ENCODE measurements at places on chromosomes 5 and 9.

- DNase-seq = no peak
Observed at GRCh38 chr5:134509308-134510040, 16.0 kb upstream of the JADE2 start.

- DNase-seq = no peak
Observed at GRCh38 chr5:138824516-138824915, 50.6 kb downstream of the LRRTM2 start.

- no peak for DNase-seq
Observed at GRCh38 chr9:68951879-68952659, 61.8 kb downstream of the PRKACG start.

DNA sequence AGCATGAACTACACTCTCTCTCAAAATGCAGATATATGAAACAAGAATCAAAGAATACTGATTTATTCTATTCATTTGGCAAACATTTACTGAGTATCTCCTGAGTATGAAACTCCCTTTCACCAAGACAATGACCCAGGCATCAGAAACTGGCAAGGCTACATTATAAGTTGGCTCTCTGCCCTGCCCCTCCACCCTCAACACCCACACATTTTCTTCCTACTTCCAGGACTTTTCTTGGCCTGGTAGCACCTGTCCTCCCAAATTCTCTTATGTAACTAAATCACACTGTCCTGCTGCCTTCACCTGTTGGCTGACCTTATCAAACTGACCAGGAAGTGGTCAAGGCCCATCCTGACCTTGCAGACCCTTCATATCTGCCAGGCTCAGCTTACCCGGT, 3.5 kb downstream of the RASEF start:
- no peak for DNase-seq

DNA sequence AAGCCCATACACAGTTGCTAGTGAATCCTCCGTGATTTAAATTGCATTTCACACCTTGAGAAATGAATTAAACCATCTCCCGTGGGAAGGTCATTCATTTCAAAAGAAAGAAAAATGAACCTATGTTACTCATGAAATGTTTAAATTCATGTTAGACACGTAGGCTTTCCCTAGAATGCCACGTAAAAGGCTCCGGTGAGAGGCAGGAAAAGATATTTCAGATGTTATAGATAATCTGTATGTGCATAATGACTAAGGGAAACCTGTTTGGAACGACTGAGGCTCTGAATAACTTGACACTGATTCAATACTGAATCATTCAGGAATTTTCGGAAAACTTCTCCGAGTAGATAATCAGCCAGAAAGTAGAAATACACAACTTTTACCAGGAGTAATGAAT, 134.3 kb upstream of the ICE1 start:
- DNase-seq = no peak

DNA sequence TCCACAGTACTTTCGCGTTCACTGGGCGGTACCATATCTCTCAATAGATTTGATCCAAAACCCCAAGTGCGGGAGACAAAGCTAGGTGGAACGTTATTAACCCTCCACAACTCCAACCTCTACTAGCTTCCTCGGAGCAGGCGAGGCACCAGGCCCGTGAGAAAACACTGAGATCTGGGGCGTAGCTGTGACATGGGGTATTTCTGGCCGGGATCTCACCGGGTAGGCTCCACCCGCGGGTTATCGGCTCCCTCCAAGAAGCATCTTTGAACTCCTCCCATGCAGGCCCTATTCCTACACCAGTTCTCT, 350 bp upstream of the SLC25A46 start:
- DNase-seq = no peak

DNA sequence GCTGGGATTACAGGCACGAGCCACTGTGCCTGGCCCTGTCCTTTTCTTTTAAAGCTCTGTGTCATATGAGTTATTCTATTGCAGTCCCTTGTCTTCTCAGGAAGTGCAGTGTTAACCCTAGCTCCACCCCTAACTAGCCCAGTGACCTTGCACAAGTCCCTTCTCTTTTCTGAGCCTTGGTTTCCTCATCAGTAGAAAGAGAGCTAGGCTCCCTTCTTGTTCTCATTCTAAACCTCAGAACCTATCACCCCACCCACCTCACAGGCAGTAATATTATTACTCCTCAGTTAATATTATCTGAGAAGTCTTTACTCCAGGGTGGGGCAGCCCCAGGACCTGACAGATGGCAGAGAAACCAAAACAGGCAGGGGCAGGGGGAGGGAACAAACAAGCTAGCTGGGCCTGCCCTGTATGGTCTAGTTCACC, 7.2 kb downstream of the CYFIP2 start:
- peak; percentile 62 for DNase-seq

DNA sequence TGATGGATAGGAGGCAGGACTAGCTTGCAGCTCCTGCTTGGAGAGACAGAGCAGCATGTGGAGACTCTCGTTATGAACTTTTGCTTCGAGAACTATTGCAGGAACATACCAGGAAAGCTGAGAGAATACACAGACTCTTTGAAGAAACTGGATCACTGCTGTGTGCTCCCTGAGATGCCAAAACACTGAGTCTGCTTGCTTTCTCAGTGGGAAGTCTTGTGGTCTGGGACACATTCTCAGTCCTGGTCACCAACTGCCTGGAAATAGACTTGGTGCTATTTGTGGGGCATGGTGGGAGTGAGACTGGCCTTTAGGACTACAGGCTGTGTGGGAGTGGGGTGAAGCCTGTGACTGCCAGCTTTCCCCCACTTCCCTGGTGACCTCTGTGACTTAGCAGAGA, 252.6 kb downstream of the MED10 start:
- no peak for DNase-seq

- DNase-seq = no peak
Observed at GRCh38 chr5:133846478-133847226, 121.8 kb downstream of the C5orf15 start.

DNA sequence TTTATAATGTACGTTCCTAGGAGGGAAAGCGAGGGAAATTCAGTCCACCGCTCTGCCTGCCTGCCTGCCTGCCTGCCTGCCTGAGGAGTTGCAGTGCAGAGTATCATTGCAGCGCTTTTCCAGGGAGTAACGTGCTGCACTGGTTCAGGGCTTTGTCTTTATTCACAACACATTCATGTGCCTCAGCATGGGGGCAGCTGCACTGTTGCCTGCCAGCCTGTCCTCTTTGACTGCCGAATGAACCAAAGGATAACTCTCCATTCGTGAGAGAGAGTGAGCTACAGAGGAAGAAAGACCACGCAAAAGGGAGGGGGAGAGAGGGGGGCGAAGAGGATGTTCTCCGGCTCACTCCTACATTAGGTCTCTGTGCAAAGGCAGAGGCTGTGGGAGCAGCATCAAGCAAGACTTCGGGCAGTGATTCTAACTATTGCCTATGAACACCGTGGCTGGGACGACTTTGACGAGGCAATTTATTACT, 791.2 kb downstream of the MAT2B start:
- DNase-seq = no peak

- DNase-seq = no peak
Observed at GRCh38 chr9:134192951-134193731, 28.8 kb upstream of the RNU6ATAC start.

GRCh38 chr5:133432956-133433532, 179.3 kb downstream of the FSTL4 start:
- DNase-seq = no peak

- no peak for DNase-seq
Observed at GRCh38 chr5:141560151-141560550, 58.6 kb downstream of the DIAPH1 start.

GRCh38 chr9:120353506-120353905, 226.5 kb downstream of the CDK5RAP2 start:
- no peak for DNase-seq

- DNase-seq = no peak
Observed at GRCh38 chr5:1484730-1485578, 38.8 kb downstream of the LPCAT1 start.

- DNase-seq = no peak
Observed at GRCh38 chr9:22214021-22214420, 204.9 kb upstream of the CDKN2B start.

DNA sequence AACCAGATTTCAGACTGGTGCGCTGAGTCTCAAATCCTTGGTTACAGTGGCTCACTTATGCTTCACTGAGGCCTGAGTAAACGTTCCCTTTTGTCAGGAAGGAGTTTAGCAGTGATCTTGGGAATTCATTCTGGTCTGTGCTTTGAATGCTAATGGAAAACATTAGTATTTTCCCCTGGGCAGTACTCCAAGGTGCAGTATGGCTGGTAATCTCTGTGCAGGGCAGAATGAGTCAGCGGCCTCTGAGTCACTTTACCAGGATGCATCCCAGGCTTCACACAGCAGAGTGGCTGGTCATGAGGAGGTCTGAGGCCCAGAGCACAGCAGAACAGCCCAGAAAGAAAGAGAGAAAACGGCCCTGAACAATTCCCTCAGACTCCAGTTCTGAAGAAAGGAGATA, 54.0 kb downstream of the PCA3 start:
- DNase-seq = no peak

GRCh38 chr9:22278426-22278825, 168.2 kb upstream of the DMRTA1 start:
- DNase-seq = no peak

GRCh38 chr9:126505697-126506346, 107.9 kb upstream of the LMX1B start:
- DNase-seq = no peak

DNA sequence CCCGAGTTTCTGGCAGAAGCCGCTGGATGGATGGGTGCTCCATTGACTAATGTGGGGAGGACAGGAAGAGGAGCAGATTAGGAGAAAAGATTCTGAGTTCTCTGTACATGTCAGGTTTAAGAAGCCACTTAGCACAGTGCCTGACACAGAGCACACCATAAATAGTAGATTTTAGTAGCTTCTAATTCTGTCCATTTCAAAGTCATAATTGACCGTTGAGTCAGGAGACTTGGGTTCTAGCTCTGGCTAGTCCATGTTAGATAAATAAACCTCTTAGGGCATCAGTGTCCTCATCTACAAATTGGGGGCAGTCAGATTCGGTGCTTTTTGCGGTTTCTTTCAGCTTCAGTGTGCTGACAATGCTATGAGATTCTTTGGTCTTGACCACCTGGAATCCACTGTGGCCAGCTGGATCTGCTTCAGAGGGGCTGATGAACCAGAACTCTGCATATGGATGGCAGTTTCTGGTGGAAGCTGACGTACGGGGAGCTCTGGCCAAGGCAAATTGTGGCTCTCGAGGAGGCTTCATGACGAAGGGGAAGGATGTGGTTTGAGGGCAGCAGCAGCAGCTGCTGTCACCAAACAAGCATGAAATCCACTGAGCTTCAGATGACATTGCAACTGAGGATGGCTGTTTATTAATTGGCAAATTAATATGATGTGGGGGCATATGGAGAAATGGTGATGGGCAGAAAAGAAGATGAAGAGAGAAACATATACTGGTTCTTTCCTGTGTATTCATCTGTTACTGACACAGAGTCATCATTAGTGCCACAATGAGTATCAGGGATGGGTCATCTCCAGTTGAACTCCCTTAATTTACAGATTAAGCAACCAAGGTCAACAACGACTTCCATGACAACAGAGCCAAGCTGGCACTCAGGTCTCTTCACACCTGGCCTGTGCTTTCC, 134.4 kb downstream of the AOPEP start:
- peak; percentile 78 for DNase-seq

DNA sequence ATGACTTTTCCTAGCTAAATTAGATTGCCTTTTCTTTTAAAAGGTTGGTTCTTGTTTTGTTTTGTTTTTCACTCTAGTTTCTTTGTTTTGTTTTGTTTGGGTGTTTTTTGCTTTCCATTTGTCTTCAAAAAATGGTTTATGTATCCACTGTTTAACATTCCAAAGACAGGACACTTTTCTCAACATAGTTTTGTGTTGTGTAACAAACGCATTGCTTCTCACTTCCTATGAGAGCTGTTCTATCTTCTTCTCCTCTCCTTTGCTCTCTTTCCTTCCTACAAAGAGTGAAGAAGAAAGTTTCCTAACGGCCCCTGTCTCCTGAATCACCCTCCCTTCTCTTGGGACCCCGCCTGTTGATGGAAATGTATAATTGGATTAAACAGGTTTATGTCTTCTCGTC, 539.7 kb downstream of the ACTL7B start:
- DNase-seq = no peak

DNA sequence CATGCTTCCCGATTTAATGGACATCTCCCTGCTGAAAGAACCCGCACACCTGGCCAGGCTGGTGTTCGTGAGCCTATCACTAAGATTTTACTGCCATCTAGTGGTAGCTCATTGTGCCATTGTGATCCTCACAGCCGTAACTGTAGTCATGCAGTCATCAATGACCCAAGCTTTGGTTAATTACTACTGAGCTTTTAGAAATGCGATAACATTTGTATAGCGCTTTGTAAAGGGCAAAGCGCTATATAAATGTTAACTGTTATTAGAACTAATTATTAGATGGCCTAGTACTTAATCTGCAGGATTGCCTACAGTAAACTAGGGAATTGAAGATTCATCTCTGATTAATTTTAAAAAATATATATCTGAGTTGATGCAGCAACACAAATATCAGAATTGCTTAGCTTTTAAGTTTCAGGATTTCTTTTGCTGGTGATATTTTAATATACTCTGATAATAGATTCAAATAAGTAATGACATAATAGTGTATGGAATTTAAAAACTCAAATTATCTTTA, 90.2 kb downstream of the HACD4 start:
- DNase-seq = peak; percentile 78

DNA sequence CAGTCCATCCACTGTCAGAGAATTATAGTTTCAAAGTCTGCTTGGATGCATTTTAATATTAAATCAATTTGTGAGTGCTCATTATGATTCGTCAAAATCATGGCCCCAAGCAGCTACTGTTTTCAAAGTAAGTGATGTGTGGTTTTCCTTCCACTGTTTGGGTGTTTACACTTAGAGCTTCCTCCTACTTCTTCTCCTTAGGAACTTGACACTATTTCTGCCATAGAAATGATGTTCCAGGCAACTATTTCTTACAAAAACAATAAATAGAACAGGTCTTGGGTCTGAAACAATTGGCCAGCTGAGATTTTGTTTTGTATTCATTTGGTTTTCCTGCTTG, 132.8 kb upstream of the RAI14 start:
- DNase-seq = no peak

- no peak for DNase-seq
Observed at GRCh38 chr5:90563108-90563507, 4.5 kb downstream of the ADGRV1 start.

GRCh38 chr5:88923623-88924329, 40.8 kb upstream of the MEF2C start:
- no peak for DNase-seq

Measured in CD4-positive, alpha-beta T cell treated with Interleukin-12 subunit alpha and Interleukin-12 subunit beta, for 1 hour (primary cell).